Natural killer cell (primary cell): ENCODE measurements at places on chromosomes 1 and 21. TPM values are rescaled to one million over a fixed set of nuclear protein-coding genes. Genes with fewer than 3 reads are reported as not detected.
A peak's percentile ranks its signal among the peaks of the same experiment; 100 is the strongest.

Gene RRAGC
- 22.0 TPM for total RNA-seq

Gene MASP2
- total RNA-seq = 0.16 TPM

Gene TMEM81
- 2.5 TPM for total RNA-seq

Gene LCE2C
- total RNA-seq = not detected

Gene FAM167B
- 1.3 TPM for total RNA-seq

Gene EPB41
- total RNA-seq = 172 TPM

Gene NPHS2
- total RNA-seq = not detected

Gene RNU1-4
- total RNA-seq = 3,261 TPM

Gene GBP7
- total RNA-seq = not detected

Gene C21orf91
- total RNA-seq = 40.9 TPM

Gene SLC35E2B
- total RNA-seq = 79.9 TPM

Gene LMNA
- total RNA-seq = 273 TPM

Gene RBM11
- not detected for total RNA-seq

DNA sequence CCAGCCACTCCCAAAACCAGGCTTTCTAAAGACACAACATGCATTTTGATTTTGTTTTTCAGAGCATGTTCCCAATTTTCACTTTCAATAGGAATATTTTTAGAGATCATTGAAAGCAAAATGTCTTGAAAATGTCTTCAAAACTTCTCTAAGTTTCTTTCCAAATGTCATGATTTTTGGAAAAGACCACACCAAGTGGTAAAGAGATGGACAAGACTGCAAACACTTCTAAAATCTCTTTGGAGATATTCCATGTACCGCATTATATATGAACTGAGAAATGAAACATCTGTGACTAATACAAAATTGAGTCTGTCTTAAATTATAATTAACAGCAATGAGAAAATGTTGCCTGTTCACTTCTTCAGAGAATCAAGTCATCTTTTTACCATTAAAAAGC is 418.0 kb upstream of the PKN2 start:
- no peaks in the 10 kb centered on the region for H3K4me1 ChIP-seq
- no peak for DNase-seq
- no peaks in the 10 kb centered on the region for H3K27me3 ChIP-seq
- no peak overlapping the region for H3K27ac ChIP-seq
- no peak overlapping the region for H3K4me3 ChIP-seq
- no peaks in the 10 kb centered on the region for H3K36me3 ChIP-seq

GRCh38 chr21:22754746-22755145 is 1756.5 kb downstream of the NCAM2 start:
- no peak overlapping the region for H3K27ac ChIP-seq
- H3K4me3 ChIP-seq = no peak overlapping the region
- no peak for DNase-seq
- no peaks in the 10 kb centered on the region for H3K27me3 ChIP-seq
- no peaks in the 10 kb centered on the region for H3K36me3 ChIP-seq

GRCh38 chr1:172545396-172546004 is 12.6 kb downstream of the SUCO start:
- no peaks in the 10 kb centered on the region for H3K27me3 ChIP-seq
- peaks cover 7% of the 10 kb centered on the region for H3K4me1 ChIP-seq

GRCh38 chr1:11998636-11999035 is 18.4 kb downstream of the MFN2 start:
- H3K27ac ChIP-seq = no peak overlapping the region
- no peak for DNase-seq
- H3K4me1 ChIP-seq = no peaks in the 10 kb centered on the region

DNA sequence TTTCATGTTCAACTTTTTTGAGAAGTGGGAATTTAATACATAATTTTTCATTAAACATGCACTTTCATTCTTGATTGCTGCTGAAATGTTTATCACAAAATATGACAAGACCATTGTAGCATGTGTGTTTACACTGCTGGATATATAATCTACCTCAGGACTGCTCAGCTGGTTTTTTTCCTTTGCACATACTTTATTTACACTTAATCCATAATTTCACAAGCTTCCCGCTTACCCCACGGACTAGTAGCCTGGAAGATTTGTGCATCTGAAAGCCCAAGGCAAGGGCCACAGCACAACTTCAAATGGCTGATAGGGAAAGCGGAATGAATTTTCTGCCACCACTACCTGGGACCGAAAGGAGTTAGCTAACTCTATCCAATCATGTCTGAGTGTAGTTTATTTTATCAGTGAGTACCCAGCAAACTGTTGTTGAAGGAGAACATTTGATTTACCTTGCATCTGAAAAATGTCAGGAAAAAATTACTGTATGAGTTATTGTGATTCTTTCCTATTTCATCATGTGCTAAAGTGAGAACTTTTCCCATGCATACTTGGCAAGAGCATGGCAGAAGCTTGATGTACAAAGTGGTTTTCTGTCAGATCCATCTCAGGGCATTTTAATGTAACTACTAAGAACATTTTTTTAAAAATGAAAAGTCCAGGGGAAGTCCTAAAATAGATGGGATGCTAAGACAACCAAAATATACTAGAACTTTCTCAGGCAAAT is 558.2 kb upstream of the USP24 start:
- H3K36me3 ChIP-seq = no peaks in the 10 kb centered on the region
- H3K4me1 ChIP-seq = no peaks in the 10 kb centered on the region
- no peaks in the 10 kb centered on the region for H3K27me3 ChIP-seq
- DNase-seq = no peak

DNA sequence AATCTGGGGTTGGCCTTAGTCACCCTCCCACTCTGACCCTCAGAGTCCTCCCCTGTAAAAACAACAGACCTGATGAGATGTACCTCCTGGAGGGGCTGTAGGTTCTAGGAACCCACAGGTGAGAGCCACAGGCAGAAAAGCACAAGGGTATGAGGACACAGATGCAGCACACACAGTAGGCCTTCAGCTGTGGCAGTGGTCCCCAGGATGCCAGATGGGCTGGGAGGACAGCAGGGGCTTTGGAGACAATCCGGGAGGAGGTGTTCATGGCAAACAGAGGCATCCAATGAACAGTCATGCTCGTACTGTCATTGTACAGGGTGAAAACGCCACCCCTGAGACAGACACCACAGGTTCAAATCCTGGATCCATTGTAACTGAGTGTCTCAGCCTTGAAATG is 463.1 kb downstream of the MATN1 start:
- no peak overlapping the region for H3K4me3 ChIP-seq
- no peak for DNase-seq
- no peak overlapping the region for H3K27ac ChIP-seq
- H3K36me3 ChIP-seq = no peaks in the 10 kb centered on the region

DNA sequence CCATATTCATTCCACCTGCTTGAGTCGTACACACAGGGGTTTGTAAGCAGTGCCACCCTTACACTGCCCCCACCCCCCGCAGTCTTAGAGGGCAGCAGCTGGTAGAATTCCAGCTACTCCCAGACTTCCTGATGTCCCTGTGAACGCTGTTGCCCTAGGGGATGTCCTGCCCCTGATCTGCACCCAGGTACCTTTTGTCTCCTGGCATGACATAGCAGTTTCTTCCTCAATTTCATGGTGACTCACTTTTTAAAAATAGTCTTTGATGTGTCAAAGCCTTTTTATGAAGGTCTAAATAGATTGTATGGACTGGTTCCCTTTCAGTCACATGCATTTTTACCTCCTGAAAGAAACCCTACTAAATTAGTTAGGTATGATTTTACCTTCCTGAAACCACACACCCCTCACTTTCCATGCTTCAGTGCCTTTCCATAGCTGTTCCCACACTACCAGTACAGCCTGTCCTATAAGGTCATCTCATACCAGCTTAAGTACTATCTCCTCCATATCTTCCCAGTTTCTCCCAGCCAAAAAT is 76.4 kb downstream of the ST3GAL3 start:
- no peak overlapping the region for H3K27ac ChIP-seq
- H3K4me3 ChIP-seq = no peak overlapping the region
- no peaks in the 10 kb centered on the region for H3K36me3 ChIP-seq
- H3K27me3 ChIP-seq = no peaks in the 10 kb centered on the region

GRCh38 chr1:183593356-183593755 is 3.1 kb upstream of the NCF2 start:
- peak overlapping the region; percentile 13 for H3K27ac ChIP-seq
- peaks cover 30% of the 10 kb centered on the region for H3K4me1 ChIP-seq

GRCh38 chr1:58649555-58649954 is 50.3 kb downstream of the MYSM1 start:
- peaks cover 9% of the 10 kb centered on the region for H3K4me1 ChIP-seq
- H3K4me3 ChIP-seq = no peak overlapping the region
- no peak overlapping the region for H3K27ac ChIP-seq
- H3K27me3 ChIP-seq = no peaks in the 10 kb centered on the region
- peaks cover 5% of the 10 kb centered on the region for H3K36me3 ChIP-seq
- peak; percentile 22 for DNase-seq

GRCh38 chr1:229819091-229819490 is 193.0 kb downstream of the URB2 start:
- no peak overlapping the region for H3K27ac ChIP-seq
- no peaks in the 10 kb centered on the region for H3K27me3 ChIP-seq
- H3K4me3 ChIP-seq = no peak overlapping the region

DNA sequence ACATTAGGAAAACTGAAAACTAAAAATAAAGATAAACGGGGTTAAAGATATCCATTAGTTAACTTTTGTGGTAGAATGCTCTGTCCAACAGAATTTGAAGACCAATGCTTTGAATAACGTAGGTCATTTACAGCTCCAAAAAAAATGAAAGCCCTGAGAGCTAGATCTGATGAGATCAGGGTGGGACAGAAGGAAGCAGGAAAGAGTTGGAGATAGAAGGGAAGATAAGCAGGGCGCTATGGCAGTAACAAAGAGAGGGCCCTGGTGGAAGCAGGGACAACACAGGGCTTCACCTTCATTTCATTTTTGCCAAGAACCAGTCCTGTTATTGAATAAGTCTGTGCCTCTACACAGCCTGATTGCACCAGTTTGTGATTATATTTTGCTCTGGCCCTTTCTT is 51.0 kb upstream of the RGS8 start:
- H3K27me3 ChIP-seq = no peaks in the 10 kb centered on the region
- no peak overlapping the region for H3K4me3 ChIP-seq
- no peaks in the 10 kb centered on the region for H3K36me3 ChIP-seq
- no peaks in the 10 kb centered on the region for H3K4me1 ChIP-seq

GRCh38 chr1:109750241-109750882 is 9.5 kb upstream of the GSTM3 start:
- no peak for DNase-seq
- no peak overlapping the region for H3K4me3 ChIP-seq
- no peaks in the 10 kb centered on the region for H3K27me3 ChIP-seq
- no peak overlapping the region for H3K27ac ChIP-seq
- H3K4me1 ChIP-seq = no peaks in the 10 kb centered on the region

DNA sequence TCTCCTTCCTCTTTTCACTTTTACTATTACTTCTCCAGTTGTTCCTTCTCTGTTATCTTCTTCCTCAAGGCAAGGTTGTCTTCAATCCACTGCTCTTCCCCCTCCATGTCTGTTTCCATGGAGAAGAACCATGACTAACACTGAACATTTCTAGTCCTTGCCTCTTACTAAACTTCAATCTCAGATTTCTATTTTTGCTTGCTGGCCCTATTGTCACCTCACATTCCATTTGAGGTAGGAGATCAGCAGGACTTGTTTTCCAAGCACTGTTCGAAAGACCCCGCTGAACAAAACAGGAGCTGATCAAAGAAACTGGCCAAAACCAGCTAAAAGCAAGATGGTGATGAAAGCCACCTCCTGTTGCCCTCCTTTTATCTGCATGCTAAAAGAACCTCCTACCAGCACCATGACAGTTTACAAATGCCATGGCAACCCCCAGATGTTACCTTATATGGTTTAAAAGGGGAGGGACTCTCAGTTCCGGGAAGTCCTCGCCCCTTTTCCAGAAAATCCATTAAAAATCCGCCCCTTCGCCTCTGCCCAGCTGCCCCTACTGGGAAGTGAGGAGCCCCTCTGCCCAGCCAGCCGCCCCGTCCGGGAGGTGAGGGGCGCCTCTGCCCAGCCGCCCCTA is 22.6 kb downstream of the GON4L start:
- H3K4me3 ChIP-seq = no peak overlapping the region
- H3K27me3 ChIP-seq = no peaks in the 10 kb centered on the region
- H3K27ac ChIP-seq = no peak overlapping the region
- peaks cover 14% of the 10 kb centered on the region for H3K4me1 ChIP-seq
- no peaks in the 10 kb centered on the region for H3K36me3 ChIP-seq
- no peak for DNase-seq

DNA sequence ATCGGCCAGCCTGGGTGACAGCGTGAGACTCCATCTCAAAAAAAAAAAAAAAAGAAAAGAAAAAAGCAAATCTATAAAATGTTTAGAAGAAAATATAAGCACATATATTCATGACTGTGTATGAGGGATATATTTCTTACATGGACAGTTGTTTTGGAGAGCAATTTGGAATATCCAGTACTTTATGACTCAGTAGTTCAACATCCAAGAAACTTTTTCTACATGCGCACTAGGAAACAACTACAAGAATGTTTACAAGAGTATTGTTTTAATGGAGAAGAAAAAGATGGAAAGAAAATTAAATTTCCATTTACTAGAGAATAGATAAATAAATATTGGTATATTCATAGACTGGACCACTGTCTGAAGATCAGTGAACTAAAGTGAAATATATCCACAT is 77.5 kb downstream of the MAST2 start:
- no peaks in the 10 kb centered on the region for H3K36me3 ChIP-seq
- H3K27me3 ChIP-seq = no peaks in the 10 kb centered on the region
- no peak overlapping the region for H3K4me3 ChIP-seq
- H3K4me1 ChIP-seq = no peaks in the 10 kb centered on the region
- H3K27ac ChIP-seq = no peak overlapping the region
- DNase-seq = no peak

- H3K4me3 ChIP-seq = no peak overlapping the region
- no peaks in the 10 kb centered on the region for H3K27me3 ChIP-seq
- DNase-seq = no peak
- H3K27ac ChIP-seq = no peak overlapping the region
Measured at GRCh38 chr1:206739411-206740076, 31.0 kb upstream of the IL19 start.

DNA sequence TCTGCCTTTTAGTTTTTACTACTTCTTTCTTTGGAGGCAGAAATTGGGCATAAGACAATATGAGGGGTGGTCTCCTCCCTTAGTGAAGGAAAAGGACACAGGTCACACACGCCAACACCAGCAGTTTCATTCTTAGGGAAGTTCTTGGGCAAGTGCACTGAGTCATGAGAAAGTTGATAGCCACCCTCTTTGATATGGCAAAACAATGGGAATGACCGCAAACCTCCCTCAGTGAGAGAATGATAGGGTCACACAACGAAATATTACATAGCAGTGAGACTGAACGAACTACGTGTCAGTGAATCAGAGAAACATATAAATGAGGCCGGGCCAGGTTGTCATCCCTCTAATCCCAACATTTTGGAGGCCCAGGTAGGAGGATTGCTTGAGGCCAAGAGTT is 20.0 kb downstream of the IL6R start:
- H3K27me3 ChIP-seq = no peaks in the 10 kb centered on the region
- no peak for DNase-seq
- H3K27ac ChIP-seq = no peak overlapping the region
- H3K4me3 ChIP-seq = no peak overlapping the region

GRCh38 chr1:176541663-176542062 is 78.7 kb downstream of the PAPPA2 start:
- no peaks in the 10 kb centered on the region for H3K36me3 ChIP-seq
- no peak for DNase-seq
- H3K27ac ChIP-seq = no peak overlapping the region
- H3K4me1 ChIP-seq = no peaks in the 10 kb centered on the region
- no peak overlapping the region for H3K4me3 ChIP-seq
